8988T (cell line): ENCODE measurements at places on chromosomes 3 and 15.

DNA sequence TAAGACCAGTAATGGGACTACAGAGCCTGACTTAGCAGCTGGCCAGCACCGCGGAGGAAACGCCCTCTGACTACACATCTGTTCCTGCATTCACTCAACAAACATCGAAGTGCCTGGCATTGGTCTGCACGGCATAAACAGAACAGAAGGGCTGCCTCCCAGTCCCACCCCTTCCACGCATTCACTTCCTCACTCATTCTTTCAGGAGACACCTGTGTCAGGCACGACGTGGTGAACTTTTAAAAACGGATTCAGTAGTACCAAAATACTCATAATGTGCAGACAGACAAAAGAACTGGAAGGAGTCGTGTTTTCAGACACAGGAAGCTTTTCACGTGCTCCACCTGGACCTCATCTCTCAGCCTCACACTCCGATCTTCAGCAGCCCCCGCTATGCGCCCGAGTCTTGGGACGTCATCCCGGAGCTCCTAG, 123.3 kb downstream of the XXYLT1 start:
- no peak for DNase-seq

DNA sequence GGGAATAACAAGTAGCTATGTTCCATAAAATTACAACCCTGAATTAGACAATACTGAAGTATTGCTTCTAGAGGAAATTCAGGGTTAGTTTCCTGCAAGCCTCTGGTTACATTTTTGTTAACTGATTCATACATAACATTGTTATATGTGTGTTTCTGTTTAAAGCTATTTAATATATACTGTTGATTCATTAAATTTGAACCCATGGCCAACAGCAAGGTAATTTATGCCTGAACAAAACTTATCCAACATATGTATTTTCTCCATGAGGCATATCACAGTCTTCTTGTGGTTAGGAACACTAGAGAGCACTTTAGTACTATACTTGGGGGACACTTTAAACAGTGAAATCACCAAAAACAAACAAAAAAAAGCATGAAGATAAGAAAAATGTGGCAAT, 47.7 kb upstream of the PTX3 start:
- DNase-seq: no peak

DNA sequence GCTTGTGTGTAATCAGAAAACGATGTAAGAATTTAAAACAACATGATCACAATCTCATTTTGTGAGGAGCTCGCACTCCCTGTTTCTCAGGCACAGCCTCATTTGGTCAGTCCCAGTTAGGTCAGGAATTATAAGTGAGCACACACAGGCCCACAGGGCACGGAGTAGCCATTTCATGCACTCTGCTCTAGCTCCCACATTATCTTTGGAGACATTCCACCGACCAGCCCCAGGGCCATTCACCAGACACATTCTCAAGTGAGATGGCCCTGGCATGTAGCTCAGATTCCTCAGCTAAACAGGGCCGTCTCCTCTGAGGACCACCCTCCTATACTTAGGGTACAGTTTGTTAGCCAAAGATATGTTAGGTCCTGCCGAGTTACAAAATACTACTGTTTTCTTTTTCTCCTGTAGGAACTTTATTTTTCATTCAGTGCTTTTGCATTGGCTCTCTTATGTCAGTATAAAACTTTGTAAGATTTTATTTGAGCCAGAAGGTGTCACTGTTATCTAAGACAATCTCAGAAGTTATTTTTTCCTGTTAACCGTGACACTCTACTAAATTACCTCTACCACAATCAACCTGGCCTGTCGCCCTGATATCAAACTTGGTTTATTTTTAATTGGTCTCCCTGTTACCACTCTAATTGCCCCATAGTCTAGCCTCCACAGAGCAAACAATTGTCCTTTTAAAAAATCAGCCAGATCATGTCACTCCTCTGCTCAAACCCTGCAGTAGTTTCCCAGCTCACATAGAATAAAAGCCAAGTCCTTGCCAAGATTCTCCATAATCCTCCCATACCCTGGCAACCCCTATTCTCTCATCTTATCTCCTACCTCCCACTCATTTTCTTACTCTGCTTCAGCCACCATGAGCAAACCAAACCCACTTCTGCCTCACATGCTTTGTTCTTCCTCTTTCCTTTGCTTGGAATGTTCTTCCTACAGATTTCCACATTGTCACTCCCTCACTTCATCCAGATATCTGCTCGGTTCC, 105.7 kb downstream of the PPP2R3A start:
- DNase-seq: no peak

DNA sequence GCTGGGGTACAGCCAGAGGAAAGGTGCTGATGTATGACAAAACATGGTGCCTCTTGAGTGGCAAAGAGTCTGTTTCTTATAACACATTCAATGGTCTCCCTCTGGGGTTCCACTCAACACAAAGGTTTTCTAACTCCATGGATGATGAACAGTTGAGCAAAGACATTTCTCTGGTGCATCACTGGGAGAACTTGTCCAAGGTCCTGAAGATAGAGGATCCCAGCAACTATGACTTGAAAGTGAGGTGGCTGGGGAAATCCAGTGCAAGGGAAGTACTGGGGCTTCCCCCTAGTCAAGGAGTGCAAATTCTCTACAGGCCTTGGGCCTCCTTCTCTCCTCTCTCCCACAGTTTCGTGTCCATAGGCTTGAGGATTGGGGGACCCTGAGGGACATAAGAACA, 431.1 kb downstream of the WDR72 start:
- no peak for DNase-seq

DNA sequence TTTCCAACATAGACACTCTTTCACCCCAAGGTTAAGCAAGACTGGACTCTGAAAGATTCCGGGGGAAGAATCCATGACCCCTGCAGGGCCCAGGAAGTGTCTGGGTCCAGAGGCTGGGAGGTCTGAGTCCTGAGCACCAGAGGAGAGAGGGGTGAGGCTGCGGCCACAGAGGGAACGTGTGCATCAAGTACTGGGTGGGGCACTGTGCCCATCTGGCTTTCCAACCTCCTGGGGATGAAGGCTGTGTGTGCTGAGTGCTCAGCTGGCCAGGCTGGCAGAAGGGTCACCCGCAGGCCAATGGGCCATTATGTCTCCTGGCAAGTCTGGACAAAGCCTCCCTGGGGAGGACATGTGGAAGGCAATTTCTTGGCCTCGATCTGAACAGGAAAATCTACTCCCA, 3.3 kb downstream of the CHRNA3 start:
- no peak for DNase-seq

DNA sequence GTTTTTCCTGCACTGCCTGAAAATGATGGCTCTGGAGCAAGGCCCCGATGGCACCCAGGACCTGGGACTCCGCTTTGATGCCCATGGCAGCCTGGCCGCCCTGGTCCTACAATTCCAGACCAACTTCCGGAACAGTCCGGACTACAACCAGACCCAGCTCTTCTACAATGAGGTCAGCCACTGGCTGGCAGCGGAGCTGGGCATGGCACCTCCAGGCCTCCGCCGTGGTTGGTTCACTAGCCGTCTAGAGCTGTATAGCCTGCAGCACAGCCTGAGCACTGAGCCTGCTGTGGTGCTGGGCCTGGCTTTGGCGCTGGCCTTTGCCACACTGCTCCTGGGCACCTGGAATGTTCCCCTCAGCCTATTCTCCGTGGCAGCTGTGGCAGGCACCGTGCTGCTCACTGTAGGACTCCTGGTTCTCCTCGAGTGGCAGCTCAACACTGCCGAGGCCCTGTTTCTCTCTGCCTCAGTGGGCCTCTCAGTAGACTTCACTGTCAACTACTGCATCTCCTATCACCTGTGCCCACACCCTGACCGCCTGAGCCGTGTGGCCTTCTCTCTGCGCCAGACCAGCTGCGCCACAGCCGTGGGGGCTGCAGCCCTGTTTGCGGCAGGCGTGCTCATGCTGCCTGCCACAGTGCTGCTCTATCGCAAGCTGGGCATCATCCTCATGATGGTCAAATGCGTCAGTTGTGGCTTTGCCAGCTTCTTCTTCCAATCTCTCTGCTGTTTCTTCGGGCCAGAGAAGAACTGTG, 10.9 kb downstream of the DISP2 start:
- no peak for DNase-seq

DNA sequence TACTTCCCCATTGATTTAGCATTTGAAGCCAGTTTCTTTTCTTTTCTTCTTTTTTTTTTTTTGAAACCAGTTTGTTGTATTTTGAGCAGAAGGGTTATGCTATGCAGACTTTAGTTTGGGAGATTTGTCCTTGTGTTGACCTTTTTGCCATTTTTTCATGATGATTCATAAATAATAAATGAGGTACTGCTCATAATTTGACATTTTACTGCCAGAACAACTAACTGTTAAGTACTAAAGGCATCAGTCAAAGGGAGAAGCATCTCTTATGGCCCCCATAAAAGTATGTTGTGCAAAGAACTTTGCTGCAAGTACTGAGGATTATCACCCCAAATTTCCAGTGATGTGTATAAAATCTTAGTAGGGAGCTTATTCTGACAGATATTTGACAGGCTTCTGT, 1.7 kb upstream of the GPR87 start:
- no peak for DNase-seq

DNA sequence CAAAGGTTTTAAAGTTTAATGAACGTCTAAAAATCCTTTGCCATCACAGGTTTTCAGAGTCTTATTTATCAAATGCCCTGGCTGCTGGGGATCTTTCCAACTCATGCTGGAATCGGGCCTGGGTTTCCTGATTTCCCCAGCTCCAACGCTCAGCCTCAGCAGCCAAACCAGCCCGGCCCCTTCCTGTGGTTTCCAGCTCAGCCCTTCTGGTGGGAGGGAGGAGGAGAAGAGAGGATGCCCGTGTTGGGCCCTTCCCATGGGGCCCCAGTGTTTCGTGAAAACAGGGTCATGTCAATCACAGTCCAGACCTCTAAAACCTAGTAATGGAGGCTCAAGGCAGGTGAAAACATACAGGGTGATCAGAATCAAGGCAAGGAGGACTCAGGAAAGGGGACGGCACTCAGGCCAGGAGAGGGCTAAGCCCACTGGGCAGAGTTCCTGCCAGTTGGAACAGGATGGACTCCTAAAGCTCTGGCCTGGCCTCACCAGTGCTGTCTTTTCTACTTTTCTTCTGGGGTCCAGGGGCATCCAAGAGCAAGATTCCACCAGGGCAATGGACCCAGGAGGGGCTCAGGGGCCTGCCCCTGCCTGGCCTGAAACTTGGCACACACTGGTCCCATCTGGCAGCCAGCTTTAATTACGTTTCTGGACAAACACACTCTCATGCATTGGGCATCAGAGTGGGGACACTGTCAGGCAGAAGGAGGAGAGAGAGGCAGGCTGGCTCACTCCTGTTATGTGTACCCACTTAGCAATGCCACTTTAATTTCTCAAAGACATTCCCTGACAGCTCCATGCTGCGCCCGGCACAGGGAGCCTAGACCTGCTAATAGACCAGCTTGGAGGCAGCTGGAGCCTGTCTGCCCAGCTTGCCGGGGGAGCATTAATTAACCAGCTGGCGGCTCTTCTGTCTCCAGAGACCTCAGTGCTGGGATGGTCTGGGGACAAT, 194.6 kb downstream of the FAM43A start:
- DNase-seq: no peak

- no peak for DNase-seq
These were observed 110.1 kb upstream of the TGFBR2 start for GRCh38 chr3:30496066-30496966.

GRCh38 chr15:68433551-68433950, 1.6 kb upstream of the ITGA11 start:
- no peak for DNase-seq

- no peak for DNase-seq
These were observed 12.4 kb downstream of the CFAP161 start for GRCh38 chr15:81146466-81146865.

DNA sequence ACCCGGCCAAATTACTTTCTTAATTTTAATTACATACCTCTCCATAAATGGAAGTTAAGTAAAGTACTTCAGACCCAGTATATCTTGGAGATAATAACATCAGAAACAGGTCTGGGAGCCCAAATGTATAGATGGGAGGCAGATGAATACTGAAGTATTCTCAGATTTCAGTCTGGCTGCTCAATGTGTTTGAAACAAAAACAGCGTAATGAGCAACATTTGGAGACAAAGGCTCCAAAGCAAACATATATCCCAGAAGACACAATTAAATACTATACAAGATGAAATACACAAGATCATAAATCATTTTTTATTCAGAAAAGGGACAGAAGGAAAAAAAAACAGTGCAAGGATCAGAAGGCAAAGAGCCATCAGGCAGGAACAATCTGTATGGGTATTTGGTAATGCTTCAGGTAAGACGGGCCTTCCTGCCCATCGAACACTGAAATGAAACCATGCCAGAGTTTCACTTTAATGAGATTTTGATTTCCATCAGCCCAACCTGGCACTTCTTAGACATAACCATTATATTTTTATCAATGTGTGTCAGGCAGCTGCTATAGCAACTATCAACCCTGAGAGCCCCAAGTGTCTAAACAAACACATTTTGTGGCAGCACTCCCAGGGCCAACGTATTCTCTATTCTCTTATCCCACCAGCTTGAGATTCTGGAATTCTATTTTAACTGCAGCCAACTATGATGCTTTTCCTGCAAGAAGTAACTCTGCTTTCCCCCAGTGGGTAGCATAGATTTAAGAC, 210.8 kb downstream of the STT3B start:
- no peak for DNase-seq

DNA sequence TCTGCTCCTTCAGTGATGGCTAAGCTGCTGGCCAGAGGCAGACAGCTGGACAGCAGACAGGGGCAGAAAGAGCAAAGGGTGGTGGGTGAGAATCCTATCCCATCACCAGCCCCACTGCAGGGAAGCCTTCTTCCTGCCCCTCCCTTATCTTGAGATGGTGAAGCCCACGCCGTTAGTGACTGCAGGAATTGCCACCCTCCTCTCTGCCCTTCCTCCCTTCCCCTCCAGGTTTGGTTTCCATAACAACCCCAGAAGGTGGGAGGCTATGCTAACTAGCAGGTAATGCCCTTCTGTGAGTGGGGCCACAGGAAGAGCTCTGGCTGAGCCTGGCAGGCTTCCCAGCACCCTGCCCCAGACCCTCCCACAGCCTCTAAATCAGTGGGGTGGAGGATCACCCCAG, 32.8 kb downstream of the SCN5A start:
- no peak for DNase-seq

DNA sequence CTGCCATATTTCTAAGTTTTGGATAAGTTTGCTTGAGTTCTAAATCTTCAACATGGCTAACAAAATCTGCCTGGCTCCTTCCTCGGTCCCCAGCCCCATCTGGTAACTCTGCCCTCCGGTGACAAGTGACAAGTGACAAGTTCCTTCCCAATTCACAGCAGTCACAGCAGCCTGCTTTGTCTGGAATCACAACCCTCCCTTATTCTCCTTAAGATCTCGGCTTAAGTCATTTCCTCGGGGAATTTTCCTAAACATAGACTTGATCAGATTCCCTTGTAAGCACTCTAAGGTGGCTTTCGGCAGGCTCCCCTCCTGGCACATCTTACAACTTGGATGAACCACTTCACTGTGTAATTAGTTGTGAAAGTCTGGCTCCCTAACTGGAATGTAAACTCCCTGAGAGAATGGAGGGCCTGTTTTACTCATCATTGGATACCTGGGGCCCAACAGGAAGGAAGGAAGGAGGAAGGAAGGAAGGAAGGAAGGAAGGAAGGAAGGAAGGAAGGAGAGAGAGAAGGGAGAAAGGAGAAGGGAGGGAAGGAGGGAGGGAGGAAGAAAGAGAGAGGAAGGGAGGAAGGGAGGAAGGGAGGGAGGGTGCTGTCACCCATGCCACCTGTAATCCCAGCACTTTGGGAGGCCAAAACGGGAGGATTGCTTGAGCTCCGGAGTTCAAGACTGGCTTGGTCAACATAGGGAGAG, 126.4 kb downstream of the SHQ1 start:
- no peak for DNase-seq
